ENCODE measurements at places on chromosomes 1 and 21.

GRCh38 chr21:44892536-44893277 lies 19.2 kb upstream of the PTTG1IP start:
- peak; percentile 32 for DNase-seq

- no peak for DNase-seq
Observed at GRCh38 chr21:38264571-38264970, 7.8 kb downstream of the KCNJ15 start.

DNA sequence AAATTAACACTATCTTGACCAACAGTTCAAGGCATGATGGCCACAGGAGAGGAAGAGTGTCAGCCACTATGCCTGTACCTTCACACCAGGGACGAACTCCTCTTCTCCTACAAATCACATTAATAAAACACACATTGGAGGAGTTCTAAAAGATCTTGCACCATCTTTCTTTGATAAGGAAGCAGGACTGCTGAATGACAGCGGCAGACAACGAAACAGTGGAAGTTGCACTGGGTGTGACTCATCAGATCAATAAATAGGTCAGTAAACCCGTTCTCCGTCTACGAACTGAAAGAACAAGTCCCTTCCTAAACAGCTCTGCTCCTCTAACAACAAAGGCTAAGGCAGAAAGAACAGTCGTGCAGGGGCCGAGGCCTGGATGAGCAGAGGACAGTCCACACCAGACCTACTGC lies 23.1 kb downstream of the UBE2G2 start:
- DNase-seq, result no peak

DNA sequence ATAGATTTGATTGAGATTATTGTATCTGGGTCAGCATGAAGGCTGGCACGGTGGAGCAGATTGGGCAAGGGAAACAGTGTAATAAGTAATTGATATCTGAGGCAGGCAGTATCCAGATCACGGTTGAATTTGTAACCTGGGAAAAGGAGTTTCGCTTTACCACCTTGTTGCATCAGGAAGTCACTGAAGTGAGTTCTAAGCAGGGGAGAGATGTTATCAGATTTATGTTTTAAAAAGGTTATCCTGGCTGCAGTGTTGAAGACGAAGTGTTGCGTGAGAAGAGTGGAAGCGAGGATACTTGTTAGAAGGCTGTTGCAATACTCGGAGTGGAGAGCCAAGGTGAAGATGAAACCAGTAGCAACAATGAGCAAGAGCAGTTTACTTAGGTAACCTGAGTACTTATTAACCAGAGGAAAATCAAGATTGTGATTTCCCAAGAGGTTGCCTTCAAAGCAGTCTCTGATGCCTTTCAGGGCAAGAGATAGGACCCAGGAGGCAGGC lies 77.8 kb downstream of the LHX9 start:
- DNase-seq, result no peak

GRCh38 chr1:51242546-51242945 lies 6.5 kb downstream of the RNF11 start:
- DNase-seq, result peak; percentile 17

DNA sequence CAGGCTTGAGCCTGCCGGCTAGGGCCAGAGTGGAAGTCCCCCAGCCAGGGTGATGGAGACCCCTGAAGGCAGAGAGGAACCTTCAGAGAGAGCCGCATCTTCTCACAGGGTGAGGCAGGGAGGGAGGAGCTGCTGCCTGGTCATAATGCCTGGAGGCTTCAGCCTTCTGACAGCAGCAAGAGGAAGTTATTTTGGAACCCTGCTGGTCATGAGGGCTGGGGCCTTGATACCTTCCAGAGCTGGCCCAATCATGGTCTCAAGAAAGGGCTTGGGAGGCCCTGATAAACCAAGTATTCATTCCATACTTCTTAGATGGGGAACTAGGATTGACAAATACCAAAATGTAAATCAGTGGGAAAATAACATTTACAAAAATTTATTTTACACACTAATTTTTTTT lies 26.6 kb upstream of the MPZL1 start:
- no peak for DNase-seq

- no peak for DNase-seq
Observed at GRCh38 chr1:44832056-44832705, 10.9 kb downstream of the PTCH2 start.

DNA sequence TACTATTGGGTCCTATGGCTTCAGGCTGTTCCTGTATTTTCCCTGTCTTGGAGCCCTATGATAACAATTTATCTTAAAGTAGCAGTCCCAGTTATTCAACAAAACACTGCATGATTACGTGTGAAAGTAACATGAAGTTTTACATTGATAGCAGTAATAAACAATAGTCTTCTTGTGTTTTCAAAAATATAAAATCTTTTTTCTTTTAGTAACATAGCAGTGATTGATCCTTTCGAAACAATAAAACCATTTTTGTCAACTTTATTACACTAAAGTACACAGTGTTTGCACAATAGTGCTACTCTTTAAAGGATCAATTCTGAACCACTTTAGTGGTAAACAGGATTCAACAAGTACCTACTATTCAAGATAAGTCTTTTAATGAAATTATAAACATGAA lies 90.6 kb downstream of the GPATCH2 start:
- no peak for DNase-seq

- no peak for DNase-seq
Observed at GRCh38 chr1:237164406-237165352, 122.7 kb downstream of the RYR2 start.

GRCh38 chr1:147834181-147834580 lies 68.4 kb upstream of the GJA8 start:
- DNase-seq, result no peak

DNA sequence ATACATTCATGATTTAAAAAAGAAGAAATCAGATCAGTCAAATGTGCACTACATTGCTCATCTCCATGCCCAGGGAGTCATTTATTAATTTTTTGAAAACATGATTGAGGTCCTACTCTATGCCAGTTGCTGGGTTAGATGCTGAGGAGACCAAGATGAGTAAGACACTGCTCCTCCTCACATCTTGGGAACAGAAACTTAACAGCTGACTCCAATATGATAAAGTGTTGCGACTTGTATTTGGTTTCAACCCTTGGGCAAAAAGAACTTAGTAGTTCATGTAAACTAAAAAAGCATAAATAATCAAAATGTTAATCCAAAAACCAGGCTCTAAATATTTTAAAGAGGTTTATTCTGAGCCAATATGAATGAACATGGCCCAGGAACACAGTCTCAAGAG lies 56.9 kb downstream of the OPTC start:
- DNase-seq, result no peak

GRCh38 chr1:84506729-84507453 lies 510 bp upstream of the GNG5 start:
- DNase-seq, result no peak

DNA sequence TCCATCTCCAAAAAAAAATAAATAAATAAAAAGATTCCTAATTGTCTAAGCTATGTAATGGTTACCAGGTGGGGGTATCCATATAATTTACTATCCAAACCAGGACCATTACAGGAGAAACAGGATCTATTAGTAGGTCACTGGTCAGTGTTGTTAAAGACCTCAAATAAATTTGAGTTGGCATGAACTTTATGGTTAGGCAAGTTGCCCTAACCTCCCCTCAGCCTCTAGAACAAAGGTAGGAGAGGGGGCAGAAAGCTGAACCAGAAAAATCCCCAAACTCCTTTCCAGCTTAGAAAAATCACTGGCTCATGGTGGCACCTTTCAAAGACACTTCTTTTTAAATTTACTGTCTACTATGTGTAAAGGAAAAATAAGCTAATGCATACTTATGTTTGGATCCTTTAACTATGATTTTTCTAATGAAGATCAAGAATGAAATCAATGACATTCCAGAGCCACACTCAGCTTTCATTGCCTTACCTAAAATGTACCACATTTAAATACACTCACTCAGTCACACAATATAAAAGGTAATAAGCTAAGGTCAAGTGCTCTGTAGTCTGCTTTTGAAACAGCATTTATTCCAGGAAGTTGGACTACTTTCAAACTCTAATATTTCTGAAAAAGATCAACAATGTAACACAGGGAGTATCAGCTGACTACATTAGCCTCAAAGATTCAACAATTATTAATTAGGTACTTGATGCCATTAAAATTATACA lies 13.8 kb downstream of the EIF4G3 start:
- no peak for DNase-seq

GRCh38 chr1:6554907-6555778 lies at the start of gene TAS1R1:
TSS of gene TAS1R1 (plus strand) at chr1:6555307. CDS start at chr1:6555374, 67 bp downstream.
- peak; percentile 21 for DNase-seq

- no peak for DNase-seq
Observed at GRCh38 chr1:165616054-165616612, 14.9 kb upstream of the MGST3 start.
